ENCODE measurements at places on chromosomes 12 and 14.

DNA sequence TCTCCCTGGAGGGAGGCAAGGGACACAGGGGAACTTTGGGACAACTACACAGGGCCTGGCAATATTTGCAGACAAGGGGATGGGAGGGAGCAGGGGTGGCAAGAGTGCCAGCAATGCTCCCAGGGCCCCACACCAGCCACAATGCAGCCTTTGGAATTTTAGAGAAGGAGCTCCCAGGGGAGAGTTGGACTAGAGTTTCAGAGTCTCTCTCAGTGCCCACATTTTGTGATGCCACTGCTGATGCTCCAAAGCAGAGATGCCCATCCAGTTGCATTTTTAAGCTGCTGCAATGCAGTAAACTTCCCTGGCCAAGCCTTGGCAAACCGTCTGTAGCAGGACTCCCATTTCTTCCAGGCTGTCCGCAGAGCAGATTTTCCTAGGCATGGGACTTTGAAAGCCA, 98.9 kb downstream of the ZFP36L1 start:
- no peak for DNase-seq

GRCh38 chr14:70702161-70702560, 60.4 kb downstream of the TTC9 start:
- no peak for DNase-seq

- no peak for DNase-seq
These were observed 64.0 kb downstream of the PIWIL1 start for GRCh38 chr12:130401703-130402102.

- no peak for DNase-seq
These were observed 25.4 kb downstream of the CLSTN3 start for GRCh38 chr12:7155471-7156034.

DNA sequence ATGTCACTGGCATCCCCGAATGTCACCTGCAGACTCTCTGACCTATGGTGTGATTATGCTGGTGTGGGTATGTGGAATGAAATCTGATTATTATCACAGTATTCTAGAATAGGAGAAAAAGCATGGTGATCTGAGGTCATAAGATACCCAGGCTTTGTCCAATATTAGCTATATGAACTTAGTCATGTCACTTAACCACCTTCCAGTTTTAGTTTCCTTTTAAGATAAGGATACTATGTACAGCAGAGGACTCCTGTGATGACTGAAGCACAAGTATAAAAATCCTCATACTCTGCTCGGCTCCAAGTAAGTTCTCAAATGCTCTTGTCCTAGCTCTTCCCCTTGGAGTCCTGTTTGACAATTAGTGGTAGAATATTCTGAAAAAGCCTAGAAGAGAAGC, 2.8 kb downstream of the GNS start:
- DNase-seq: no peak

GRCh38 chr12:125064492-125064891, 743 bp upstream of the AACS start:
- no peak for DNase-seq

DNA sequence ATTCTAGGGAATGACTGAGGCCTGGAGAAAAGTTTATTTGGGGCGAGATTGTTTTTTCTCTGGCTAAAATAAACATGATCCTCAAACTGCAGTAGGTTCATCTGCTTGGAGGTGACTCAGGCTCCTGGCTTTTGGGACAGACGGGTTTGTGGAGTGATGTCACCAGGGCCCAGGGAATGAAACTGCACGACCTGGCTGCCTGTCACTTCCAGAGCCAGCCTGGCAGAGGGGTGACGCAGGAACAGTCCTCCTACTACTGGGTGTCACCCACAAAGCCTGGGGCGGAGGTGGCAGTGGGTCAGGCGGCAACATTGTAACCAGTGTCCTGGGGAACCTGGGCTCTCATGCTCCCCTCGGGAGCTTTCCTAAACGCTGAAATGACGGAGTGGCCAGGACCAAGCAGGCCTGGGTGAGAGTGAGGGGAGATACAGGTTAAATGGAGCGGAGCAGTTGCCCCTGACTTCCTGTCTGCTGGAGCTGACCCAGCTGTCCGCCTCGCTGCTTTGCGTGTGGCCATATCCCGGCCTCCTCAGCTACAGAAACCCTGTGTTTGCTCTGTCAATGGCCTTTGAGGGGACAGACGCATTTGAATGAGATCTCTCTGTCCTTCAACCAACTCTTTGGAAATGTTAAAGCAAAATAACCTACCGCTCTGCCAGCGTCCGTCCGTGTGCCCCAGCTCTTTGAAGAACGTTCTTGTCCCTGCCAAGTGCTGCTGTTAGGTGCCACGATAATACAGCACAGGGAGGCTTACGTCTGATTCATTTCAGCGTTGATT, 6.5 kb downstream of the HIP1R start:
- no peak for DNase-seq

GRCh38 chr12:9625019-9625418, 17.3 kb upstream of the KLRB1 start:
- no peak for DNase-seq

DNA sequence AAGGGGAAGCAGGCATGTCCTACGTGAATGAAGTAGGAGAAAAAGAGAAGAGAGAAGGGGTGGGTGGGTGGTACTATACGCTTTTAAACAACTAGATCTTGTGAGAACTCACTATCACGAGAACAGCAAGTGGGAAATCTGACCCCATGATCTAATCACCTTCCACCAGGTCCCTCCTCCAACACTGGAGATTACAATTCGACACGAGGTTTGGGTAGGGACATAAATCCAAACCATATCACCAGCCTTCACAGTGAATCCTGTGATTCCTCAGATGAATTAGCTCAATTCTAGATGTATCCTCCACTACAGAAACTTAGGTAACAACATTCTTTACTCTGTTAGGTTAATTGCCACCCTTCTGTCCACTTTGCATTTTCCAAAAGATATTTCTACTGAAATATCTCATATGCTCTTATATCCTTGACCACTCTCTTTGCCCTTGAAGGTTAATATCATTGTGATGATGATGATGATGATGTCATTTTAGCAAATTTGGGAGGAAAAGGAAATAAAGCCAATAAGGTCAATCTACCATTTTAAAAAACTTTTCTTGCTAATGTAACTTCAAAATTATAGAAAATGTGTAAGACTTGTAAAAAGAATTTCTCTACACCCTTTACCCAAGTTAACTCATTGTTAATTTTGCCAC, 23.2 kb upstream of the CCNT1 start:
- no peak for DNase-seq

GRCh38 chr12:62292761-62293344, 32.6 kb downstream of the USP15 start:
- no peak for DNase-seq

DNA sequence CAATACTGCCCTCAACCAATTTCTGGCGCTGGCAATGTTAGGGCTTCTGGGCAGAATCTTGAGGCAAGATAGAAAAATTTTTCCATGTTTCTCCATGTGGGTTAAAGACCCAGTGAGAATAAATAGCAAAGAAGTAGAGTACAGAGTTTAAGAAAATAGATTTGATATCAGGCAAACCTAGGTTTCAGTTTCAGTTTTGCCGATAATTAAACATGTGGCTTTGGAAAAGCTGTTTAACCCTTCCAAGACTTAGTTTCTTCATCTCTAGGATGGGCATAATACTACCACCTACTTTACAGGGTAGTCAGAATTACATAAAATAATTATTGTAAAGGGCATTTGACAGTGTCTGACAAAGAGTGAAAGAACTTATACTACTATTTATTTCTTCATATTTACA, 360.4 kb downstream of the PCNX1 start:
- no peak for DNase-seq

- DNase-seq: peak; percentile 21
These were observed 48.8 kb downstream of the NINJ2 start for GRCh38 chr12:614411-614970.

GRCh38 chr14:96502621-96503305, 581 bp downstream of the PAPOLA start:
- DNase-seq: no peak

- DNase-seq: no peak
These were observed 300.0 kb downstream of the AEBP2 start for GRCh38 chr12:19739195-19739776.

GRCh38 chr12:106769078-106769477, 5.4 kb upstream of the RIC8B start:
- no peak for DNase-seq

DNA sequence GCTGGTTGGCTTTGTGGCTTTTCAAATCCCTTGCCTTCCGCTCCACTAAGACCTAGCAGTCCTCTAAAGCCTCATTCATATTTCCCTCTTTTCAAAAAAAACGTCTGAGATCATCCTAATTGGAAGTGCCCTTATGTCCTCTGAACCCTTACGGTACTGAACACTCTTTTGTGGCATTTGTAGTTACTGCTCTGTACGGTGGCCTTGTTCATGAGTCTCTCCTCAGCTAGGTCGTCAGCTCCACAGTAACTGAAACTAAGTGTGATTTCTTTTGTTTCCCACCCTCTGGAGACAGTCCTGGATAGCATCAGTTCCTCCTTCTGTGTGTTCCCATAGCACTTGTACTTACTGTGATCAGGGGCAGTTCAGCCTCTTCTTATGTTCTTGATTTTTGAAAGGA, 49.7 kb downstream of the DAAM1 start:
- no peak for DNase-seq

GRCh38 chr12:78176643-78177042, 345.9 kb downstream of the NAV3 start:
- DNase-seq: no peak

DNA sequence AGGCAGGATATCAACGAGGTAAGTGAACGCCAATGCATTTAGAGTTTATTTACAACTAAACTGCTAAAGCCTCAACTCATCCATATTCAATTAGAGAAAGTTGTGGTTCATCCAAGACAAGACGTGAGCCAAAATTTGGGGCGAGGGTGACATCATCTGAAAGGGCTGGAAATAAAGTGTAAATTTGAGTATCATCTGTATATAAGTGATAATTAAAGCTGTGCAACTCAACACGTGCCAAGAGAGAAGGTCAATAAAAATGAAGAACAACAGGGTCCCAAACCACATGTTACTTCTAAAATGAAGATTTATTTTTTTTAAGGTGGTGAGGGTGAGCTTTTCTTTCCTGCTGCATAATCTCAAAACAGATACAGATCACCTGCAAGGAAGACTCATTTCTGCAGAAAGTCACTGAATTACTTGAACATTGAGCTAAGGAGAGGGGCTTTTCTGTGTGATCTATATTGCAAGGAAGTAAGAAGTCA, 203.6 kb downstream of the EFCAB11 start:
- no peak for DNase-seq

DNA sequence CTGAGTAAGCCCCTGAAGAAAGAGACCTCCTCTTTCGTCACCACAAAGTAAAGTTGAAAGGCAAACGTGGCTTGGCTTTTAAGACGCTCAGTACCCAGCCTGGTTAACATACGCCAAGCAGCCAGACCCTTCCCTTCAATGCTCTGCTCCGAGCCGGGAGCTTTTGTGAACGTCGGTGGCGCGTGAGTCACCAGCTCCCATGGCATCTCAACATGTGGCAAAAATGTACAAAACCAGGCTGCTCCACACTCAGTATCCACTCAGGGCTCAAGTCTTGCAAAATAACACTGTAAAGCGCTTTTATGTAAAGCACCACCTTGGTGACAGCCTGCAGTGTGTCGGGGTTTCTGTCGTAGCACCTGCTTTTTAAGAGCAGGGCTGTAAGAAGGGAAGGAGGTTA, 89.0 kb downstream of the SETD3 start:
- no peak for DNase-seq

DNA sequence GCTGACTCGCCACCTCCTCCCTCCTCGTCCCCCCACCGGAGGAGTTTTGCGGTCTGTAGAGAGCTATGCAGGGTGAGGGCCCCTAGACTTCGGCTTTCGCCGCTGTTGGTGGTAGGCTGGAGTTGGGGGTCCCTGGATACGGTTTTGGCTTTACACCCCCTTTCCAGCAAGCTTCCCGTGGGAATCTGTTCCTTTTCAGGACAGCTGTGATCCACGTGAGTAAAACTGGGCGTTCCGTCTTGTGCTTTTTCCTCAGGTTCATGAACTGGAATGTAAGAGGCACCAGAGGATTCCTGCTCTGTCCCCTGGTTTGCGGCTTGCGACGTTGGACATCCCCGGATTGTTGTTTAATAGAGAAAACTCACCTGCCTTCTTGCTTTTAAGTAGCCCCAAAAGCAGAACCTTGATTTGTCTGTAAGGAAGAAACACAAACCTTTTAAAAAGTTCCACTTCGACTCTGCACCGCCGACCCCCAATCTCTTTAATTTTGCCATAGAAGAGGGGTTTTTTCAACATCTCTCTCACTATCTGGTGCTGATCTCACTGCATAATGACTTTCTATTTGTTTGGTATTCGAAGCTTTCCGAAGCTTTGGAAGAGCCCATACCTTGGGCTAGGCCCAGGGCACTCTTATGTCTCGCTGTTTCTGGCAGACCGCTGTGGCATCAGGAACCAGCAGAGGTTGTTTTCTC, 490 bp downstream of the PRORP start:
- DNase-seq: no peak

GRCh38 chr12:116968986-116969385, 58.2 kb downstream of the FBXW8 start:
- no peak for DNase-seq

DNA sequence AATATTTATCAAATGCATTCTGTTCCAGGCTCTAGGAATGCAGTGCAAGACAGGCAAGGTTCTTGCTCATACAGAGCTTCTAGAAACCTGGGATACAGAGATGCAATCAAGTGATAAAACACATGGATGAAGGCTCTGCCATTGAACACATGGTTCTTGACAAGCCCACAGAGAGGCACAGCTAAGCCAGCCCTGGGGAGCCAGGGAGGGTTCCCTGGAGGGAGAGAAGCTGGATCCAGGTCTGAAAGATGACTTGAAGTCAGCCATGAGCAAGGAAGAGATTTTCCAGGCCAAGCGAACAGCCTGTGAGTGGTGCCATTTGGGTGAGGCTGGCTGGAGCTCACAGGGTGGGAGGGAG, 66.2 kb downstream of the IRF2BPL start:
- no peak for DNase-seq

DNA sequence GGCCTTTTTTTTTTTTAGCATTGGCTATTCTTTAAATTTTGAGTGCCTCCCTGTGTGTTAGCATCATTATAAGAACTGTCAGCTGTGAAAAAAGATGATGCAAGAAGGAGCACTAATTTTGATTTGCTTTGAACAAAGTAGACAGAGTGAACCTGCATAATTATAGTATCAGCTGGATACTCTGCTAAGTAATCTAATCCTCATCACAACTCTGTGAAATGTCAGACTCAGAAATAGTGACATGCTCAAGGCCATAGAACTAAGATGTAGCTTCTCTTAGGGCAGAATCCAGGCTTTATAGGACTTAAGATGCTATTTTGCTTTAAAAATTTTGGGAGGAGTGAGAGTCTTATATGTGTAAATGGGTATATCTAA, 31.9 kb downstream of the FBXO34 start:
- no peak for DNase-seq

Measured in stimulated activated CD4-positive, alpha-beta T cell treated with anti-CD3 and anti-CD28 coated beads, Interleukin-1b, Interleukin-23, amount 100 ng/mL, for 4 hours (primary cell).